Neural progenitor cell (in vitro differentiated cells): ENCODE measurements at places on chromosomes 3 and 15.
A peak's percentile ranks its signal among the peaks of the same experiment; 100 is the strongest.

DNA sequence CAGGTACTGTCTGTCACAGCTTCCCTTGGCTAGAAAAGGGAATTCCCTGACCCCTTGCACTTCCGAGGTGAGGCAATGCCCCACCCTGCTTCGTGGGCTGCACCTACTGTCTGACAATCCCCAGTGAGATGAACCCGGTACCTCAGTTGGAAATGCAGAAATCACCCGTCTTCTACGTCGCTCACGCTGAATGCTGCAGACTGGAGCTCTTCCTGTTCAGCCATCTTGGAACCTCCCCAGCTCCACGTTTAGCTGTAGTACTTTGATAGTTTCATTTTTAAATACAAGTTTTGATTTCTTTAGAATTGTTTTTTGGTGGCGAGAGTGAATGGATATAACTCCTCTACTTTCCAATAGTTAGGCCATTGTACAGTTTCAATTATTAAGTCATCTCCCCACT is 17.8 kb upstream of the HDGFL3 start:
- H3K4me3 ChIP-seq: no peak overlapping the region
- H3K36me3 ChIP-seq: no peaks in the 10 kb centered on the region
- no peaks in the 10 kb centered on the region for H3K27me3 ChIP-seq
- H3K4me1 ChIP-seq: no peaks in the 10 kb centered on the region
- DNase-seq: no peak

DNA sequence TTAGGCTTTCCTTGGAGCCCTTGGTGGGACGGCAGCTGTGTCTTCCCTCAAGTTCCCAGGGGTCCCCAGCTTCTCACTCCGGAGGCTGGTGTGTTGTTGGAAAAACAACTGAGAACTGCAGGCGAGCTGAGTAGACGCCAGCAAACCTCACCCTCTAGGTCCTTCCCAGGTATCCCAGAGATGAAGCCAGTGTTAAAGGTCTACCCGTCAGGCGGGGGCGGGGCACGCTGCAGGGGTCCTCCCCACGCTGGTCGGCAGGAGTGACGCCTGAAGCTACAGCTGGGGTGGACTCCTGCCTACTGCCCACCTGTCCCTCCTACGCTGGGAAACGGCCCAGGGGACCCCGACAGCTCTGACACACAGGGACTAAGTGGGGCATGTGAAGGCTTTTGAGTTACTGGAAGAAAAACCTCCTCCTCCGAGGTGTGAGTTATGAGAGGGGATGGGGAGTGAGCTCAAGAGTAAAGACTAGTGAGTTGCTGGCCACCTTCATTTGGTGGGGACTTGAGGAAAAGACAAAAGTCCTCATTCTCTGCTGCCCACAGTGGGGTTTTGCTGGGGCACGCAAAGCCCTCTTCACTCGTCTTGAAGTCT is 32.2 kb upstream of the SNRPA1 start:
- no peaks in the 10 kb centered on the region for H3K4me1 ChIP-seq
- DNase-seq: no peak
- no peak overlapping the region for H3K27ac ChIP-seq
- no peak overlapping the region for H3K4me3 ChIP-seq
- H3K27me3 ChIP-seq: peaks cover 2% of the 10 kb centered on the region

- H3K4me3 ChIP-seq: no peak overlapping the region
- no peak overlapping the region for H3K27ac ChIP-seq
- no peaks in the 10 kb centered on the region for H3K36me3 ChIP-seq
- DNase-seq: no peak
- H3K4me1 ChIP-seq: no peaks in the 10 kb centered on the region
Measured at GRCh38 chr3:17478673-17479072, 263.8 kb downstream of the TBC1D5 start.

DNA sequence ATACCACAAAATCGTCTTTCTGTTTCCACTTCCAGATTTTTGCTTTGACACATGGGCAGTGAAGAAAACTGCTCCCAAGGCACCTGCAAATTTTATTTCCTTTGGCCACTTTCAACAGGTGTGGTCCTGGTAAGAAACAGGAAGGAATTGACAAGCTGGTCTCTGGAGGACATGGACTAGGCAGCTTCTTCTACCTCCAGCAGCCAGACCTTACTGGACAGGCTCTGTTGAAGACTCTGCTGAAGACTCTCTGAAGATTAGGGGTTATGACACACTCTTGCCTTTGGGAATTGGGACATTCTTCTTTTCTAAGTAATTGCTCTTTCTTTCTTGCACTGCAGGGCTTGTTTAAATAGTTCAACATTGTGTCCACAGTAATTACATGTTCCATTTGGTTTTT is 147.7 kb upstream of the DCBLD2 start:
- H3K27me3 ChIP-seq: no peaks in the 10 kb centered on the region
- H3K27ac ChIP-seq: no peak overlapping the region
- DNase-seq: no peak
- H3K4me3 ChIP-seq: no peak overlapping the region
- no peaks in the 10 kb centered on the region for H3K4me1 ChIP-seq

GRCh38 chr15:70761931-70762468 is 1.4 kb downstream of the UACA start:
- H3K27ac ChIP-seq: no peak overlapping the region
- no peaks in the 10 kb centered on the region for H3K27me3 ChIP-seq
- no peak for DNase-seq

- no peaks in the 10 kb centered on the region for H3K36me3 ChIP-seq
- DNase-seq: no peak
- no peaks in the 10 kb centered on the region for H3K27me3 ChIP-seq
- H3K27ac ChIP-seq: no peak overlapping the region
- H3K4me1 ChIP-seq: peaks cover 29% of the 10 kb centered on the region
Measured at GRCh38 chr3:46665763-46666452, 27.6 kb downstream of the ALS2CL start.

- H3K27ac ChIP-seq: no peak overlapping the region
- no peaks in the 10 kb centered on the region for H3K36me3 ChIP-seq
Measured at GRCh38 chr15:27662892-27663291, 436.2 kb downstream of the OCA2 start.

DNA sequence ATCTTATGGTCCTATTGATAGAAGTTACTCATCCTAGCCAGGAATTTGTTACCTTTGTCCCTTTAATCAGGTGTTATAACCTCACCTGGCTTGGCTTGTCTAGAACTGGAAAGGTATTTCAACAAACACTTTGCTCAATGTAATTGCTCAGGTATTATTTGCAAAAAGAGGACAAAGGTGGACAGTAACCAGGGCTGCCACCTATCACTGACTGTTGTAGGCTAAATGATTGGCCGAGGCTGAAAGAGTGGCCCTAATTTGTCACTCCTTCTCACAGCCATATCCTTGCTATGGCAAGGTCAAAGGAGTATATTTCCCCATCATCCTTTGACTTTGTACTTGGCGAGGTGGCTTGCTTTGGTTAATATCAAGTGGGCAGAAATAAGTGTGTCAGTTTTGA is 2.7 kb upstream of the SELENOS start:
- no peak overlapping the region for H3K4me3 ChIP-seq
- H3K36me3 ChIP-seq: peaks cover 4% of the 10 kb centered on the region
- DNase-seq: no peak
- peaks cover 5% of the 10 kb centered on the region for H3K4me1 ChIP-seq
- H3K27ac ChIP-seq: no peak overlapping the region

GRCh38 chr3:188049606-188050530 is 104.1 kb upstream of the LPP start:
- no peak overlapping the region for H3K27ac ChIP-seq
- peaks cover 19% of the 10 kb centered on the region for H3K4me1 ChIP-seq
- no peak for DNase-seq
- H3K4me3 ChIP-seq: no peak overlapping the region
- no peaks in the 10 kb centered on the region for H3K27me3 ChIP-seq
- H3K36me3 ChIP-seq: no peaks in the 10 kb centered on the region

- H3K4me1 ChIP-seq: peaks cover 3% of the 10 kb centered on the region
- no peak overlapping the region for H3K27ac ChIP-seq
- H3K36me3 ChIP-seq: no peaks in the 10 kb centered on the region
- DNase-seq: no peak
- H3K4me3 ChIP-seq: no peak overlapping the region
Measured at GRCh38 chr3:124504332-124505059, 225.8 kb upstream of the UMPS start.

DNA sequence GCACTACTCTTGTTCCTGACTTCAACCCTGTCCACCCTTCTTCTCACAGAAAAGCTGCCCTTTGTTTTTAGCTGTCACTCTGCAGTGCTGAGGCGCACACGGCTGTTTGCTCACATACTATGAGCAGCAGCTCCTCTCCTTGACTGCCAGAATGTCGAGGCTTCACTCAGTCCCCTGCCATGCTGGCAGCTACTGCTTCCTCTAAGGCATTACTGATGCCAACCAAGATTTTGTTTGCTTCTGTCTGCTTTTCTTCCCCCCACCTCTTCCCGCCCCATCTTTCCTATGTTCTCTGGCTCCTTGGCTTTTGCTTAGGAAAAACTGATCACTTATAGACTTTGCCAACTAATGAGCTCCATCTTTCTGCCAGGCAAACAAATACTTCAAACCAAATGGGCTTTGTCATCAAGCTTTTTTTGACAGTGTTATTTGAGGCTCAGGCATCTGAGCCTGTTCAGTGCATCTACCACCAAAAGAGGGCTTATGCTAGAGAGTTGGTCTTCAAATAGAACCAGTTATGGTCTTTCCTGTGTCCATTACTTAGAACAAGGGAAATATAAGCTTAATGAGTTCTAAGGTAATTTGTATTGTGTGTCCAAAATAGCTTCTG is 81.0 kb downstream of the FBXL2 start:
- H3K4me3 ChIP-seq: no peak overlapping the region
- no peaks in the 10 kb centered on the region for H3K36me3 ChIP-seq
- H3K27me3 ChIP-seq: no peaks in the 10 kb centered on the region
- DNase-seq: no peak
- H3K27ac ChIP-seq: no peak overlapping the region
- peaks cover 5% of the 10 kb centered on the region for H3K4me1 ChIP-seq

DNA sequence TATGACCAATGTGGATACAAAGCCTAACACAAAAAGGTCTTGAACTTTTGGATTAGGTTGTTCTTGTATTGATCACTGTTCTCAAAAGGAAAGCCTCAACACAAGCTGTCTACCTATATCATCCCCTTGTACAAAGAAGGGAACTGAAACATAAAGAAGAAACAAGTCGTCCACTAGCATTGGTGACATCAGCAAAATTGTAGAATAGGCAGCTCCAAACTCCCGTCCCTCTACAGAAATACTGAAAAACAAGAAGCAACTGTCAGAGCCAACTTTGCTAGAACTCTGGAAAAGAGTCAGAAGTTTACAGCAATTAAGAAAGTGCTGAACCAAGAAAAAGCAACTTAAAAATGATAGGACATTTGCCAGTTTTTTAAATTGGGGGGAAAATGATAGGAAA is 7.5 kb upstream of the NR1I2 start:
- H3K27ac ChIP-seq: no peak overlapping the region
- H3K4me1 ChIP-seq: no peaks in the 10 kb centered on the region
- H3K27me3 ChIP-seq: no peaks in the 10 kb centered on the region
- no peaks in the 10 kb centered on the region for H3K36me3 ChIP-seq
- H3K4me3 ChIP-seq: no peak overlapping the region
- no peak for DNase-seq

DNA sequence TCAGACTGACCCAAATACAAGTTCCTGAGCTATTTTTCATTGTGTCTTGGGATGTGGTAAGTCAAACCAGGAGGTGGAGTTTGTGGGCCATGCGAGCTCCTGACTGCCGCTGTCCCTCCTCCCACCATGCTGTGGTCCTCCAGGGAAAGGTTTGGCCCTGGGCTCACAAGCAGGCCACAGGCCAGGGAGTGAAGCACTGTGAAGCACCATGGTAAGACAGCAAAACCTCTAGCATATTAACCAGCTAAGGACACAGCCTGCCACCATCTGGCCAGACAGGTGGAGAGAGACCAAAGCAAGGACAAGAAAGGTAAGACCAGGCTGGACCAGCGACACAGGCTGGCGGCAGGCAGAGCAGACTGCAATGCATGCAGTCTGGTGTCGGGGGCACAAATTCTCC is 15.3 kb downstream of the RAB43 start:
- H3K4me3 ChIP-seq: no peak overlapping the region
- DNase-seq: peak; percentile 28
- no peak overlapping the region for H3K27ac ChIP-seq
- no peaks in the 10 kb centered on the region for H3K27me3 ChIP-seq

DNA sequence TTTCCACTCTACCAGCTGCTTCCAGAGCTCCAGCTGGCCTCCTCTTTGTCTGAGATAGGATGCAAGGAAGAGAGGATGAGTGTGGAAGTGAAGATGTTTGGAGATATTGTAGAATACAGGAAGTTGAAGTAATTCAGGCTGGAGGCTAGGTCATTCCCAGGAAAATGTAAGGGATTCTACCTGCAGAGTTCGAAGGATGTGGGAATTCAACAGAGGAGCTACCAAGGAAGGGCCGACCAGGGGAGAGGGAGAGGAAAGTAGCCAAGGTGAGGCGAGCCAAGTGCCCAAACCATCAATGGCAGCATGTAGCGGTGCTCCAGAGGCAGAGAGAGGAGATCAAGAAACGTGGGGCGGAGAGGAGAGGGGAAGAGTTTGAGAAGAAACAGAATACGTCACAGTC is 49.0 kb upstream of the EPHB3 start:
- H3K4me1 ChIP-seq: peaks cover 8% of the 10 kb centered on the region
- no peak for DNase-seq
- H3K4me3 ChIP-seq: no peak overlapping the region
- H3K27me3 ChIP-seq: peaks cover 63% of the 10 kb centered on the region

DNA sequence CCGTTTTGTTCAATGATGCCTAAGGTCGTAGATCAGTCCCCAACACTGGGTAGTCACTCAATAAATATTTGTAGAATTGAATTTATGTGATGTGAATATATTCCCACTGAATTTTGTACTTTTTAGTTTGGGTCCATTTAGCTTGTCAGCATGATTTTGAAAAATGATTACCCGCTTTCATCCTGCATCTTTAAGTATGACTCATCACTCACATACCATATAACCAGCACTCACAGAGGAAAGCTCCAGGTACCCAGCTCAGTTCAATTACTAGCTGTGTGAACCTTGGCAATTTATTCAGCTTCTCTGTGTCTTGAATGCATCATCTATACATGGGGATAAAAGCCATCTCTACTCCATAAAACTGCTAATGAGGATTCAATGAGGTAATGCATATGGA is 2.2 kb upstream of the MLF1 start:
- H3K4me1 ChIP-seq: no peaks in the 10 kb centered on the region
- H3K27ac ChIP-seq: no peak overlapping the region
- DNase-seq: no peak
- no peak overlapping the region for H3K4me3 ChIP-seq

- H3K27me3 ChIP-seq: no peaks in the 10 kb centered on the region
- no peaks in the 10 kb centered on the region for H3K36me3 ChIP-seq
- no peak overlapping the region for H3K4me3 ChIP-seq
- no peak overlapping the region for H3K27ac ChIP-seq
- DNase-seq: no peak
Measured at GRCh38 chr3:98172621-98173020, 6.1 kb downstream of the OR5H15 start.

DNA sequence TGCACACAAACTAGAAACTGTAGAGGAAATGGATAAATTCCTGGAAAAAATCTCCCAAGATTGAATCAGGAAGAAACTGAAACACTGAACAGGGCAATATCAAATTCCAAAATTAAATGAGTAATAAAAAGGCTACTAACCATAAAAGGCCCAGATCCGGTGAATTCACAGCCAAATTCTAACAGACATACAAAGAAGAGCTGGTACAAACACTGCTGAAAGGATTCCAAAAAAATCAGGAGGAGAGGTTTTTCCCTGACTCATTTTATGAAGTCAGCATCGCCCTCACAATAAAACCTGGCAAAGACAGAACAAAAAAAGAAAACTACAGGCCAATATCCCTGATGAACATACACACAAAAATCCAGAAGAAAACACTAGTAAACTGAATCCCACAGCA is 462.4 kb upstream of the THBS1 start:
- no peaks in the 10 kb centered on the region for H3K4me1 ChIP-seq
- DNase-seq: no peak
- H3K36me3 ChIP-seq: peaks cover 4% of the 10 kb centered on the region
